ENCODE measurements at places on chromosomes 5 and 9.

DNA sequence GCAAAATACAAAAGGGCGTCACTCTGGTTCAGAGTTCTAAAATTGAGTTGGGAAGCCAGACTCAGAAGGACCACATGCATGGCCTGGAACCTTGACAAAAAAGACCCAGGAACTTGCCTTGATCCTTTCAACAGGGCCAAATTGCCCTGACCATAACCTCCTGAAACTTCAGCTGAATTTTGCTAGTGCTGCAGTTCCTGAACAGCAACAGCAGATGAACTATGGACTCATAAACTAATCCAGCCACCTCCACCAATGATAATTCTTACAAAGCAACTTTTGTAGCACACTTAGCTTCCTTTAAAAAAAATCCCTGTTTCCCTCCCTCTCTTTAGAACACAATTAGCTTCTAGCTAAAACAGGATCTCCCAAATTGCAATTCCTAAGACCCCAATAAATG is 155.9 kb downstream of the MAT2B start:
- DNase-seq: no peak

GRCh38 chr5:91109634-91110033 is 273.5 kb downstream of the ARRDC3 start:
- no peak for DNase-seq

GRCh38 chr5:53066088-53066487 is 43.5 kb downstream of the MOCS2 start:
- DNase-seq: no peak

GRCh38 chr5:135476615-135477581 is 24.7 kb upstream of the TIFAB start:
- no peak for DNase-seq

DNA sequence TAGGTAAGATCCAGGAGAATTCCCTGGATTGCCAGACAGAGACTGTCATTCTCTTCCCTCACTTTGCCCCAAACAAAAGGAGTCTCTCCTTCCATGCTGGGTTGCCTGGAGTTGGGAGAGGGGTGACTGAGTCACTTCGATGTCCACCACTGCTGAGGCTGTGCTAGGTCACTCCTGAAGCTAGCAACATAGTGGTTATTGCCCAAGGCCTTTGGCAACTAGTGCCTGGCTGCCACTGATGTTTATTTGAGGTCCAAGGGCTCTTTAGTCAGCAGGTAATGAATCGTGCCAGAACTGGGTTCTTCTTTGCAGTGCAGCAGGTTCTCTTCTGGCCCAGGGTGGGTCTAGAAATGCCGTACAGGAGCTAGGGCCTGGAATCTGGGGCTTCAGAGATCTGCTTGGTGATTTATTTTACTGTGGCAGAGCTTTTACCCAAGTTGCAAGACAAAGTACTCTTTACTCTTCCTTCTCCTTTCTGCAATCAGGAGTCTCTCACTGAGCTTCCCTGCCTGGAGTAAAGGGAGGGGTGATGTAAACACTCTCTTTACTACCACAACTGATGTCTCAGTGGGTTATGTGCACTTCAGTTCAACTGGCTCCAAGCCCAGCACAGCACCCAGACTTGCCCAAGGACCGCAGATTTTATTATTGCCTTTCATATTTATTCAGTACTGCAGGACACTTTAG is 155.7 kb upstream of the SH3GL2 start:
- no peak for DNase-seq

DNA sequence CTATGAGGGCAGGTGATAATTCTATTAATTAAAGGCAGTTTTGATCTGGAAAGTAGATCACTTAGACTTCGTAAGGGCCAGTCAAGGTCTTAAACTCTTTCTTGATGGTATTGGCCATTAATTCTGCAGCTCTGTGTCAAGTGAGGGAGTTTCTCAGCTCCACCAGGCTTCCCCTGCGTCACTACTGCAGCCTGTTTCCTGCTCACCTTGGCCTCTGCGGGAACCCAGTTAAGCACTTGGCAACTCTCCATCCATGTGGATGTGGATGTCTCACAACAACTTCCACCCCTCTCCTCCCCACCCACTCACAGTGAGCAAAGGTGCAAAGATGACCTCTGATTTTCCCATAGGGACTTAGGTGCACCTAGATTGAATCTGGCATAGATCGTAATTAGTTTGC is 191.6 kb downstream of the PLK2 start:
- no peak for DNase-seq

DNA sequence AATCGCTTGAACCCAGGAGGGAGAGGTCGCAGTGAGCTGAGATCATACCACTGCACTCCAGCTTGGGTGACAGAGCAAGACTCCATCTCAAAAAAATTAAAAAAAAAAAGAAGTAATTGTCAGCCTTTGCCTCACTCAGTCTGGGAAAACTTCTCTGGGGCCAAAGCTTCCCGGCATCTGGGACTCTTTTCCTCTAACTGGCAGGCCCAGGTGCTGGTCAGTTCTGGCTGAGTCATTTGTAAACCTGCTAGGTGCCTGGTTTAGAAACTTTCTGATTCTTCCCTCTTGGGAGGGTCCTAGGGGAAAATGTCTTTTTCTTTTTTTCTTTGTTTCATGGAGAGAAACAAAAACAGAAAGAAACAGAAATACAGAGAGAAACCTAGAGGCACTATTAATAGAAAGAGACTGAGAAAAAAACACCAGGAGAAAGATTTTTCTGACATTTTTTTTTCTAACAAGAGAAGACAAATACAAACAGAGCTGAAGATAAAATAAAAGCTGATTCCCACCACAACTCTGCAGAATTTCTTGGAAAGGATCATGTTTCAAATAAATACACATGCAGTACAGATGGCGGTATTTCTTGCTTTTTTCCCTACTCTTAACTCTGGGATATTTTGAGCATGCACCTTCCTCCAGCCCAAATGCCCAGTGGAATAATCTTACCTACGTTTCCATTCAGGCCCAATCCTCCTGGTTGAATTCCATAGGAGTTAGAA is 22.1 kb upstream of the UBAP2 start:
- DNase-seq: no peak

GRCh38 chr5:170383227-170383626 is 5.9 kb downstream of the KCNMB1 start:
- no peak for DNase-seq

- no peak for DNase-seq
Measured at GRCh38 chr5:32462618-32463017, 18.1 kb upstream of the ZFR start.

DNA sequence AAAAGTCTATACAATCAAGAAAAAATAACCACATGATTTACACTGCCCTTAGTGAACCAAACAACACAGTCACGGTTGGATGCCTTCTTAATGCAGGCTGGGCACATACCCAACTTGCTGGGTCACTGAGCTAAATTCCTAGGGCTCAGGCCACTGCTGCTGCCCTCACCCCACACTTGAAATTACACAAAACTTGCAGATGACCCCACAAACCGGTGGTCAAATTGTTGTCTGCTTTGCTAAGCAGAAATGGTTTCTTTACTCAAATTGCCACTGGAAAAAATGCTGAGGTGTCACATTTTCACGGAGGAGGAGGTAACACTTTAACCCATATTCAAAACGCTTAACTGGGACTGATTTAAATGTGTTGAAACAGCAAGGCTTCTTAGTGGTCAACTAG is 62.4 kb downstream of the HMHB1 start:
- no peak for DNase-seq

DNA sequence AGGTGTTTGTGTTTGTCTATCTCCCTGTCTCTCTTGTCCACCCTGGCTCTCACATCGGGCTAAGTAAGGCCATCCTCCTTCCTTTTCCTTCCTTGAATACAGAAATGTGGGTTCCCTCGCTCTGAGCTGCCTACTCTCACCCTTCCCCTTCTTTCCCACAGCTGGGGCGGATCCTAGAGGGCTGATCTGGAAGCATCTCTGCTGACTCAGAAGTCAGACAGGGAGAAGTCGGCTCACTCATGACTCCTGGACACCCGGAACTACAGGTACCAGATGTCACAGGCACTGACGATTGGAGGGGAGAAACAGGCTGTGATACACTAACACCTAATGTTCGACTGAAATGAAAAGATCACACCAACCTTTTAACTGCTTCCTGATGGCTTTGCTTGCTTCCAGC is 41.3 kb downstream of the PTPN3 start:
- no peak for DNase-seq

GRCh38 chr5:137751869-137752491 is 2.2 kb downstream of the HNRNPA0 start:
- peak; percentile 66 for DNase-seq

Measured in Peyer's patch (tissue), 4 donors.